ENCODE measurements at places on chromosomes 1 and 21.
A peak's percentile ranks its signal among the peaks of the same experiment; 100 is the strongest.

- no peak for DNase-seq
Observed at GRCh38 chr1:65795311-65795710, 2.6 kb downstream of the PDE4B start.

DNA sequence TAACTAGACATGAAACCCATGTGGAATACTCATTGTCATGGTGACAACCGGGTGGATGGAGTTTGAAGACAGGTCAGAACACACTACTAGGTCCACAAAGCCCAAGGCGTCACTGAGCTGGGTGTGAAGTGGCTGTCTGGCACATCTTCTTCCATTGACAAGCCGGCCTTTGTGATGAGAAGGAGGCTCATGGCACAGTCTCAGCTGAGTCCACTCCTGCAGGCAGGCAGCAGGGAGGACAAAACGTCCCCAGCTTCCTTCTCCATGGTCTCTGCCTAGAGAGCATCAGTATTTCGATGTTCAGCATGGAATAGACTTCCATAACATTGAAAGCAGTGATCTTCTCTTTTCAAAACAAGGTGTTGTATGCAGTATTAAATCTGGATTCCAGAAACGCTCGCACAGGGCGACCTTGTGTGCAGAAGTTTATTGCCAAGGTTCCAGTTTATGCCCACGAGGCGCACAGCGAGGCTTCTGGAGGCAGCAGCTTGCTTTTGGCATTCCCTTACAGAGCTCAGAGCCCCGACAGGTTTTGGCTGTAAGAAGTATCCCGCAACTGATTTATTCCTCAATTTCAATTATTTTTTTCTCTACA, 104.2 kb downstream of the SIM2 start:
- DNase-seq, result no peak

DNA sequence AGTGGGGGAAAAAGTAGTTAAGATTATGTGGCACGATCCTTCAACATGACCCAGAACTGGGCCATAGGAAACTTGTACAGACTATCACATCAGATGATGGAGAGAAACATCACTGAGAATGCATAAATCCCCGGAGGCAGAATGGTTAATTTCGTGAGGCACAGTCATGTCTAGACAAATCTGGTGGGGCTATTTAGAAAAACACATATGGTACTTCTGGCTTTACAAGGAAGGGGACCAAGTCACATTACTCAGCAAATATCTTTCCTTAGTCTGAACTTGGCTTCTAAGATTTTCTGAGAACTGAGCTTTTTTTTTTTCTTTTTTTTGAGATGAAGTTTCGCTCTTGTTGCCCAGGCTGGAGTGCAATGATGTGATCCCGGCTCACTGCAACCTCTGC, 9.2 kb upstream of the UQCRHL start:
- no peak for DNase-seq

DNA sequence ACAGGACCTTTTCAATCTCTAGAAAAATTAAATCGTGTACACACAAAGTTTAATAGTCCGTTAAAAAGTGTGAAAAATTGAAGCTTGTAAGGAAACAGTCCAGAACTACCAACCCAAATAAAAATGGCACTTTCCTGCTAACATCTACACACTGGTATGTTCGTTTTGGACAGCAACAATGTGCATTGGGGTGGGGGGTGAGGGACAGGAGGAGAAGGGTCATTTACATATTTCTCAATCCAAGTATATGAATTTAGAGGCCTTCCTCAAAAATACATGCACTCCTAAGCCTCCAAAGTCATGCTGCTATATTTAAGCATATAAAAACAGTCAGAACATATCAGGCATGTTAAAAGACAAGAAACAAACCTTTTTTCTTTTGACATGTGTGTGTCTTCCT, 2.5 kb downstream of the PPP1R15B start:
- no peak for DNase-seq

DNA sequence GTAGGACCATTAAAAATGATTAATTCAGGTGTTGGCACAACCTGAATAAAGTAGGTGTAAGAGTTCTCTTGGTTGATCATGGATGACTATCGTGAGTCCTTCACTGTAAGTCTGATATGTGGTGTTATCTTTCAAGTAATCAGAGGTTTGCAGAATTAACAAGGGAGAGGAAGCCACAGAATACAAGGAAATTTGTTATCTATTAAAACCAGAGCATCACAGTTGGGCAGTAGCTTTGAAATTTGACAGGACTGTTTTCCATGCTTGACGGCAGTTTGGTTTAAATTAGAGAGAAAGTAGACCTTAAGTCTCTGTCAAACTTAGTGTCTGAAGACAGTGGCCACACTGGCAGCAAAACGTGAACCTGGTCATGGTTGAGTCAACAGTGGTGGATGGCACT, 139.5 kb upstream of the KCNK2 start:
- DNase-seq, result no peak

DNA sequence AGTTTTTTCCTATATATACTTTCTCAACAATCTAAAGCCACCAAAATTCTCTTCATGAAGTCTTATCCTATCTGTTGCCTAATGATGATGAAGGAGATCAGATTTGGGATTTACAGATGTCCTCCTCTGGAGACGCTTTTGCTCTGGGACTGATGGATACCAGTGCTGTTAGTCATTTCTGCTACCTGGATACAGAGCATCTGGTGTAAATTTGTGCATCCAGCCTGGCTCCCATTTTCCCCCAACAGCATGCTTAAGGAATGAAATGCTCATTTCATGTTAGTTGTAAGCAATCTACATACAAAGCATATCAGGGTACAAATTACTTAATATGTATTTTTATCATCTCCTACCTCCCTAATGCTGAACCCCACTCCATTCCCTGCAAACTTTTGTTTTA, 57.7 kb downstream of the HNRNPR start:
- no peak for DNase-seq

DNA sequence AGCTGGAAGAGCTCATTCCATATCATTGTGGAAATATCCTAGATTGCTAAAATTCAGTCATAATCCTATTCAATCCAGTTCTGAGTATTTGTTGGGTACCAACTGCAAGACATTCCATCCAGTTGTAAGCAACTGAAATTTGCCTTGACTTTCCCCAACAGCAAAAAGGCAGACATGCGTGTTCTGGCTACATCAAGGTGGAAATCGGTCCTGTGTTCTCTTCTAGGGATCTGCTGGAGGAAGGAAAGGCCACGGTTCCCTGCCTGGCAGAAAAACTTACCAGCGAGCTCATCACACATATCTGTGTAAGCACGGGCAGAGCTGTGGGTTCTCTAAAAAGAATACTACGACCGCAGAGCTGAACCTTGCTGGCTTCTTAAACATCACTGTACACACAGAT, 17.5 kb downstream of the MX1 start:
- no peak for DNase-seq

GRCh38 chr21:32934829-32935228, 90.9 kb upstream of the OLIG2 start:
- no peak for DNase-seq

GRCh38 chr1:10960411-10961299, 51.8 kb upstream of the TARDBP start:
- peak; percentile 67 for DNase-seq
